ENCODE measurements at places on chromosomes 3 and 15. TPM values are rescaled to one million over a fixed set of nuclear protein-coding genes. Genes with fewer than 3 reads are reported as not detected.
A peak's percentile ranks its signal among the peaks of the same experiment; 100 is the strongest.

DNA sequence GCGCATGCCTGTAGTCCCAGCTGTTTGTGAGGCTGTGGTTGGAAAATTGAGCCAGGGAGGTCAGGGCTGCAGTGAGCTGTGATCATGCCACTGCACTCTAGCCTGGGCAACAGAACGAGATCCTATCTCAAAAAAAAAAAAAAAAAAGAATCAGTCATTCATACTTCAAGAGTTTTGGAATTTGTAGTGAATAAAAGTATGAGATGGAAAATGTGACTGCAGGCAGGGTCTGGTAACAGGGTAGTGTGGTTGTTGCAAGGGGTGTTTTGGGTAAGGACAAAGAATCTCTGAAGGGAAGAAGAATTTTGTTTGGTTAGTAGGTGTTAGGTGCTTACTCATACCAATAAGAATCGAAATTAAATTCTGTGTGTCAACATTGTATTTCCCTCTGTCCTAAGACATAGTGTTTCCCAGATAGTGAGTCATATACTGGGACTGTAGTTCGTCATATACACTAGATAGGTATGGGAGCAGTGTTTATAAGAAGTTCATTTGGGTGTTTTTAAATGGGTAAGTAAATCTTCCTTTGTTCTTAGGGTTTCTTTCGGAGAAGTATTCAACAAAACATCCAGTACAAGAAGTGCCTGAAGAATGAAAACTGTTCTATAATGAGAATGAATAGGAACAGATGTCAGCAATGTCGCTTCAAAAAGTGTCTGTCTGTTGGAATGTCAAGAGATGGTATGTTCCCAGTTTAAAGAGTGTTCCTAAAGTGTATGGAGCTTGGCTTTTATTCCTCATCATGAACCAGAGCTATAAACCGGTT lies 14.2 kb downstream of the NR1D2 start:
- no peak for DNase-seq
- peaks cover 3% of the 10 kb centered on the region for H3K36me3 ChIP-seq
- H3K27ac ChIP-seq: no peak overlapping the region
- no peaks in the 10 kb centered on the region for H3K27me3 ChIP-seq
- H3K4me3 ChIP-seq: no peak overlapping the region

GRCh38 chr3:122944671-122945161 lies 82.8 kb downstream of the SEMA5B start:
- H3K4me3 ChIP-seq: no peak overlapping the region
- peaks cover 17% of the 10 kb centered on the region for H3K27me3 ChIP-seq
- peaks cover 9% of the 10 kb centered on the region for H3K4me1 ChIP-seq
- H3K27ac ChIP-seq: no peak overlapping the region
- no peaks in the 10 kb centered on the region for H3K36me3 ChIP-seq

DNA sequence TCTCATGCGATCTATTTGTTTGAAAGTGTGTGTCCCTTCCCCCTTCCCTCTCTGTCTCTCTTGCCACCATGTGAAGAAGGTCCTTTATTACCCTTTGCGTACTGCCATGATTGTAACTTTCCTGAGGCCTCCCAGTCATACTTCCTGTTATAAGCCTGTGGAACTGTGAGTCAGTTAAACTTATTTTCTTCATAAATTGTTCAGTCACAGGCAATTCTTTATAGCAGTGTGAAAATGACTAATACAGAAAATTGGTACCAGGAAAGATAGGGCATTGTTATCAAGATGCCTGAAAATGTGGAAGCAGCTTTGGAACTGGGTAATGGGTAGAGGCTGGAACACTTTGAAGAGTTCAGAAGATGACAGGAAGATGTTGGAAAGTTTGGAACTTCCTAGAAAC lies 743.7 kb upstream of the NECTIN3 start:
- no peak for DNase-seq
- H3K36me3 ChIP-seq: no peaks in the 10 kb centered on the region
- H3K27me3 ChIP-seq: no peaks in the 10 kb centered on the region
- H3K4me3 ChIP-seq: no peak overlapping the region
- H3K27ac ChIP-seq: no peak overlapping the region

DNA sequence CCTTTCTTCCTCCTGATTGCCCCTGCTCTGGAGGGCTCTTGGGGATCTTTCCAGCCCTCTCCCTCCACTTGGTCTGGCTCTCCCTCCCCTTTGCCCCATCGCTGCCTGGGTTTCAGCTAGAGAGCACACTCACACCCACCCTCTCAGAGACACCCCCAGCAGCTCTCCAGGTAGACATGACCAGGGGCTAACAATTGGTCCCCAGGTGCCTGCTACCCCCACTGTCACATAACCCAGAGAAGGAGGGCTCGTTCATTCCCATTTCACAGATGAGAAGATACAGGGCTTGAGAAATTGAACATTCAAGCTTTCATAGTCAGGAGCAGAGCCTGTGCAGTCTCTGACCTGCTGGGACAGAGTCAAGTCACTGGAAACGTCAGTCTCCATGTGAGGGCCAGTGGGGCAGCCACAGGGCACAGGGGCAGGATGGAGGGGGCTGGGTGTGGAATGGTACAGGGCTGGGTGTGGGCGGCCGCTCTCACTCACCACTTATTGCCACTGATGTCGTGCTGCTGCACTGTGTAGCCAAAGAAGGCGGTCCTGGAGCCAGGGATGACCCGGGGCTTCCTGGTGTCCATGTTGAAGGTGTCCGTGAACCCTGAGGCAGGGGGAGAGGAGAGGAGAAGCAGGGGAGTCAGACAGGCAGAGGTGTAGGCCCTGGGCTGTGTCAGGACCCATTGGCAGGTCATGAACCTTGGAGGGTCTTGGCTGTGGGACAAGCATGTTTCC lies 29.4 kb downstream of the ITGA11 start:
- no peak overlapping the region for H3K27ac ChIP-seq
- DNase-seq: no peak
- H3K36me3 ChIP-seq: no peaks in the 10 kb centered on the region
- H3K4me1 ChIP-seq: no peaks in the 10 kb centered on the region
- peaks cover 2% of the 10 kb centered on the region for H3K27me3 ChIP-seq
- no peak overlapping the region for H3K4me3 ChIP-seq

SLC12A1 gene
- total RNA-seq: not detected

FGF7 gene
- not detected for total RNA-seq

ZNF280D gene
- 23.4 TPM for total RNA-seq

- no peak for DNase-seq
- H3K36me3 ChIP-seq: no peaks in the 10 kb centered on the region
- H3K27ac ChIP-seq: no peak overlapping the region
- peaks cover 2% of the 10 kb centered on the region for H3K4me1 ChIP-seq
- H3K27me3 ChIP-seq: peaks cover 3% of the 10 kb centered on the region
Observed at GRCh38 chr15:86677278-86677677, 597.6 kb downstream of the AGBL1 start.

DNA sequence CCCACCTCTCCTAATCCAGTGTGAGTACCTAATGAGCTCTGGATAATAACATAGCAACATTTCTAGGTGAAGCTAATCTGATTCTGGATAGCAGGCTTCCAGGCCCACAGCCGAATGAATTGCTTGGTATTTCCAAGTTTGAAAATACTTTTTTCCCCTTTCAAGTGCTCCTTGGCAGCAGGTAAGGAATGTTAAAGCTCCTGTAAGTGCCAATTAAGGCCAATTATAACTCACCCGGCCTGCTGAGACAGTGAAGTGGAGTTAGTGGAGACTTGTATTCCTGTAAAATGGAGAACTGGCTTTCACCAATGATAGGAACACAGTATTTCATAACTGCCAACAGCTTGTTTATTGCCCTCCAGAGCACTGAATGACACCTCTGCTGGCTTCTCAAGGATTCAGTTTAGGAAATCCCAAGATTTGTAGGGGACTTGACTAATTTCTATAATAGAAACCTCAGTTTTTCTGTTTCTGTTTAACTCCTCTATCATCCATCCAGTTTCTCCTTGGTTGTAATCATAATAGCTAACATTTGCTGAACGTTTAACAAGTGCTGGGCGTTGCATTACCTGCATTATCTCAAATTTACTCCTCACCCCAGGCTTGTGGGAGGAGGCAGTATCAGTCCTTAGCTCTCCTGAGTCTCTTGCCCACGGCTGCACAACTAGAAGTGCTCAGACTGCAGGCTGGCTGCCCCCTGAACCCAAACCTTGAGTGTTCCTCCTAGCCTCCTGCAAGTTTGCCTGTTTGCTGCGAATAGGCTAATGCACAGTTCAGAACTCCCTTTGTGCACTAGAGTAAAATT lies 52.7 kb upstream of the SCAANT1 start:
- DNase-seq: no peak
- H3K4me1 ChIP-seq: peaks cover 75% of the 10 kb centered on the region
- peak overlapping the region; percentile 29 for H3K27ac ChIP-seq

MITF gene
- total RNA-seq: not detected

GRCh38 chr3:189375532-189375931 lies 203.8 kb downstream of the TPRG1 start:
- no peak overlapping the region for H3K27ac ChIP-seq
- H3K4me1 ChIP-seq: peaks cover 4% of the 10 kb centered on the region
- no peaks in the 10 kb centered on the region for H3K27me3 ChIP-seq
- no peak for DNase-seq
- H3K4me3 ChIP-seq: no peak overlapping the region

HRH1 gene
- 0.95 TPM for total RNA-seq

- DNase-seq: peak; percentile 41
- peaks cover 36% of the 10 kb centered on the region for H3K4me1 ChIP-seq
- H3K4me3 ChIP-seq: no peak overlapping the region
- peaks cover 13% of the 10 kb centered on the region for H3K36me3 ChIP-seq
Observed at GRCh38 chr15:40891810-40892446, 2.3 kb upstream of the VPS18 start.

MAN2C1 gene
- total RNA-seq: 196 TPM

- no peak for DNase-seq
- H3K4me1 ChIP-seq: peaks cover 10% of the 10 kb centered on the region
- no peaks in the 10 kb centered on the region for H3K36me3 ChIP-seq
- H3K27ac ChIP-seq: no peak overlapping the region
- H3K4me3 ChIP-seq: no peak overlapping the region
- peaks cover 5% of the 10 kb centered on the region for H3K27me3 ChIP-seq
Observed at GRCh38 chr3:150798122-150798618, 35.2 kb upstream of the SIAH2 start.

- no peak for DNase-seq
- H3K4me1 ChIP-seq: peaks cover 10% of the 10 kb centered on the region
- no peak overlapping the region for H3K27ac ChIP-seq
- peaks cover 43% of the 10 kb centered on the region for H3K27me3 ChIP-seq
Observed at GRCh38 chr3:149203758-149204157, 17.9 kb downstream of the CP start.

DNA sequence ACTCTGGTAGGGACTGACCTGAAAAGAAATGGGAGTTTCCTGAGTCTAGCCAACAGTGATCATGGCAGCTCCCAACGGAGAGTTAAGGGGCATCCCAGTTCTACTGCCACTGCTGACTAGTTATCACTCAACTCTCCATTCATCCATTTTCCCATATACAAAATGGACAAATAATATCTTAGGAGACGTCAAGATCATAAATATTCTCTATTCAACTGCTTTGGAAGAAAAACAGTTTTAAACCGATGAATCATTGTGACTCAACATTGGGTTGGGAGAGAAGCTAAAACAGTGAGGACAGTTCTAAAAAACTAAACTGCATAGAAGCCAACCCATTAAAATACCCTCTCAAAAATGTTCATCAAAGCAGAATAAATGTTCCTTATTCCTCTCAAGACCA lies 57.6 kb upstream of the CHRM5 start:
- no peaks in the 10 kb centered on the region for H3K4me1 ChIP-seq
- DNase-seq: no peak
- no peaks in the 10 kb centered on the region for H3K36me3 ChIP-seq
- no peaks in the 10 kb centered on the region for H3K27me3 ChIP-seq

CP gene
- total RNA-seq: not detected

GRCh38 chr3:14959359-14959943 lies 12.1 kb downstream of the NR2C2 start:
- peaks cover 33% of the 10 kb centered on the region for H3K36me3 ChIP-seq
- H3K27ac ChIP-seq: peak overlapping the region; percentile 79
- H3K4me1 ChIP-seq: peaks cover 42% of the 10 kb centered on the region
- H3K27me3 ChIP-seq: no peaks in the 10 kb centered on the region
- H3K4me3 ChIP-seq: peak overlapping the region; percentile 76

TLR9 gene
- 0.83 TPM for total RNA-seq
